ENCODE measurements at places on chromosomes 12 and 14.

DNA sequence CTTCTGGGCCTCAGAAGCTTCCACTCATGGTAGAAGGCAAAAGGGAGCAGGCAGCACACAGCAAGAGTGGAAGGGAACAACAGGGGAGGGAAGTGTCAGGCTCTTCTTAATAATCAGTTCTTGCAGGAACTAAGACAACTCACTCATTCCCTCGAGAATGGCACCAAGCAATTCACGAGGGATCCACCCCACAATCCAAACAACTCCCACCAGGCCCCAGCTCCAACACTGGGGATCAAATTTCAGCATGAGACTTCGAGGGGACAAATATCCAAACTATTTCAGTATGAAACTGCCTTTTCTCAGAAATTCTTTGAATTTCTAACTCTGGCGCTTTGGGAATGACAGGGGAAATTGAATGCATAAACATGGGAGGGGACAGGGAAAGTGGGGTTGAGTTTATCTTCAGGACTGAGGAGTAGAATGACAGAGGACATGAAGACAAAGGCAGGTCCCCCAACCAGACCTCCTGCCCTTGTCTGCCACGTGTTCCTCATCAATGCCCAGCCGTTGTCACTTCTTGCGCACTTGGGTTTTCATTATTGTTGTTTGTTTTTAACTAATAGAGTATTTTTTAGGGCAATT is 24.6 kb upstream of the APOF start:
- DNase-seq, result peak; percentile 7

GRCh38 chr12:120583478-120584030 is 2.4 kb upstream of the POP5 start:
- DNase-seq, result peak; percentile 79

GRCh38 chr12:50923361-50924130 is 28.8 kb upstream of the HIGD1C start:
- DNase-seq, result no peak

DNA sequence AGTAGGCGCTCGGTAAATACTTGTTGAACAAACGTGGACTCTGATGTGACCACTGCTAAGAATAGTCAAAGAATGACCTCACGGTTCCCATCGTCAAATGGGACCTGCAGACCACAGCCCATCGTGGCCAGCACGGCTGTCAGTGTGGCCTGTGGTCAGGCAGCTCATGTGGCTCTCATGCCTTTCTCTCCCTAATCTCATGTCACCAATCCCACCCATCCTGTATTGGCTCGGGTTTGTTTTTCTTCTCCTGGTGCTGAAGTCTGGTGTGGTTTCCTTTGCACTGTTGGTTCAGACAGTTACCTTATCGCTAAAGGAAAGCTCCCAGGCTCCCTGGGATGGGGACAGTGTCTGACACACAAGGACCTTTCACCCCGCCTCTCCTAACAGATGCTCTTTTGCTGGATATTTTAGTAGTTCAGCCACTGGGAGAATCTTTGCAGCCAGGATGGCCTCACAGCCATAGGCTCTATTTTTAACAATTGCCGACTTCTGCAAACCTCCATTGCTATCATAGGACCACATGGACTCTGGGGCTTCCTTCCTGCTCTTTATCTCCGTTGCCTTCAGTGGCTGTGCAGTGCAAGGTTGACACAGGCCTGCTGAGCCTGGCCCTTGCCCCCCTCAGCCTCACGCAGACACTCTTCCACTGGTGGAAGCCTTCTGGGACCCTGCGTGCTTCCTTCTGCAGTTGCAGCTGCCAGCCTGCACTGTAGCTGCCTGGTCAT is 293.1 kb upstream of the FKBP4 start:
- DNase-seq, result no peak

GRCh38 chr12:24109381-24110039 is 160.0 kb upstream of the SOX5 start:
- no peak for DNase-seq

DNA sequence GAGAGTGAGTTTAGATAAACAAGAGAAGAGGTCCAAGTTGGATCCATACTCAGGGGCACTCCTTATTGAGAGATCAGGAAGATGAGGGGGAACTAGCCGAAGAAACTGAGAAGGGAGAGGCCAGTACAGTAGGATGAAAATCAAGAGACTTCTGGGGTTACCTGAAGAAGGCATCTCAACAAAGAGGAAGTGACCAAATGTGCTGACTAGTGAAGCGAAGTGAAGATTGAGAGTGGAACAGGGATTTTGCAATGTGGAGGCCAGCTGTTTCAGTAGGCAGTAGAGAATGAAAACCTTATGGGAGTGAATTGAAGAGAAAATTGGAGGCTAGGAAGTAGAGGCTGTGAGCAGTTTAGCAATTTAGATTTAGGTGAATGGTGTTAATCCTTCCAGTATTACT is 153.0 kb downstream of the SYNE2 start:
- no peak for DNase-seq

- DNase-seq, result peak; percentile 95
These were observed 76.3 kb downstream of the CACNA1C start for GRCh38 chr12:2129076-2129475.

GRCh38 chr12:110619534-110619953 is 5.6 kb downstream of the TCTN1 start:
- DNase-seq, result no peak

DNA sequence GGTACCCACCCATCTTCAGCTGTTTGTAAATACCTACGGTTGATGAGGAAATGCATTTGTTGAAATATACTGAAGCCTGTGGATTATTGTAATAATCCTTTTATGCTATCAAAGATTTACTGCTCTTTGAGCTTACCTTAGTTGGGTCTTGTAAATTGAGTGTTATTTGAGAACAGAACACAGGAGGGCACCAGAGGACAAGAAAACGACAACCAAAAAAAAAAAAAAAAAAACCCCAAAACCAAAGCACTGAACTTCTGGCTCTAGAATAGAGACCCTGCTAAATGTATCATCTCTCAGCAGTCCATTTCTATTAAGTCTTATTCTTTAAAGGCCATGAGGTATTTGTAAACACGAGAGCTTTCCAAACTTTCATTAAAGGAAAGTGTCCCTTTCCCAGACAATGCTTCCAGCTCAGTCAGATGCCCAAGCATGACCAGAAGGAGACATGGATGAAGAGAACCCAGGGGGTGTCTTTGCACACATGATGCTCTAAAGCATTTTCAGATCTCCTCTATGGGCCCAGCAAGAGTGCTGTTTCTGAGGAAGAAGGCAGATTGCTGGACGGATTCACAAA is 763.9 kb downstream of the NRXN3 start:
- peak; percentile 14 for DNase-seq

DNA sequence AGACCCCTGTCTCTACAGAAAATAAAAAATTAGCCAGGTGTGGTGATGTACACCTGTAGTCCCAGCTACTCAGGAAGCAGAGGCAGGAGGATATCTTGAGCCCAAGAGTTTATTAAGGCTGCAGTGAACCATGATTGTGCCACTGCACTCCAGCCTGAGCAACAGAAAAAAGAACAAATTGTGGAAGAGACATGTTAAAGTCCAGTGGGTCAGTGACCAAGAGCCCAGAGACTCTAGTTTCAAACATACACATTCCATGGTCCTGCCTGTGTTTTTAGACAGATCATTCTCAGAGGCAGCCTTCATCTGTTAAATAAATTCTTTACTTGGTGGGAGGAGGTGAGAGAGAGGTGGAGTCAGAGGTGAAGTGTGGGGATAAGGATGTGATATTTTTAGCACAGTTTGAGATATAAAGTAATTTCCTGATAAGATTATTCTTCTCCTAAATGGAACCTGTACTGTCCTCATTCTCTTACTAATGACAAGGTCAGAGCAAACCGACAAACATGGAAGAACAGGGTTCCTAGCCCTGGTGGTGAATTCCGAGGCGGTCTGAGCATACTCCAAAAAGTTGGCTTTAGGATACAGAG is 48.7 kb downstream of the RASSF3 start:
- DNase-seq, result no peak

GRCh38 chr12:51390891-51391282 is 319 bp downstream of the GALNT6 start:
- DNase-seq, result no peak

DNA sequence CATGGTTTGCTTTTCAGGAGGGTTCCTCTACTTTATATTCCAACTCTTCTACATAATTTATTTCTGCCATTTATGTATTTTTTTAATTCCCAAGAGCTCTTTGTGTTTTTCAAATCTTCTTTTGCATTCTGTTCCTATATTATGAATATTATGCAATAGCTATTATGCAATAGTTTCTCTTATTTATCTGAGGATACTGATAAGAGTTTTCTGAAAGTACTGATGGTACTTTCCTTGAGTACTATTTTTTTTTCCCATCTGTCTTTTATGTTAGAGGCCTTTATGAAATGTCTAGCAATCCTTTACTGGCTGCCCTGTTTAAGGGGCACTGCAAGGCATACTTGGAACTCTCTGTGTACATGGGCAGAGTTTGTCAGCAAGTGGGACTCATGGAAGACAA is 93.4 kb downstream of the SLC41A2 start:
- DNase-seq, result no peak

- no peak for DNase-seq
These were observed 4.3 kb upstream of the HOXC12 start for GRCh38 chr12:53950437-53950773.
